Activated CD4-positive, alpha-beta T cell treated with anti-CD3 and anti-CD28 coated beads, Interleukin-2, amount 50 U/mL, for 24 hours (primary cell): ENCODE measurements at places on chromosomes 7 and 10.

GRCh38 chr7:82395147-82395546 is 48.4 kb downstream of the CACNA2D1 start:
- no peak for DNase-seq

GRCh38 chr7:128885370-128886187 is 22.9 kb downstream of the ATP6V1F start:
- no peak for DNase-seq

DNA sequence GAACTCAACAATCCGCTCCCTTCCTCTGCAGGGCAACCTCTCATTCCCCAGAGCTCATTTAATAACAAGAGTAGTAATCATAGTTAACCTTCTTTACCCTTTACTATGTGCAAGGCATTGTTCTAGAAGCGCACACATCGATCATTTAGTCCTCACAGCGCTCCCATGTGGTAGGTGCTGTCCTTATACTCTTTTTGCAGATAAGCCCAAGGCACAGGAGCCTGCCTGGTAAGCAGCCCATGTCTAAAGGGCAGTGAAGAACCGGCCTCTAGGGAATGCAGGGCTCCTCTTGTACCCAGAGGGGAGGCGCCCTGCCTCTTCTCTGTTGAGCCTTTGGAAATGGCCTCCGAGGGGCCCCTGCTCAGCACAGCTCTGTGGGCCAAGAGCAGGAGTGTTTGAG is 14.3 kb downstream of the CHST3 start:
- no peak for DNase-seq

GRCh38 chr7:75650062-75650461 is 88.7 kb downstream of the HIP1 start:
- DNase-seq: no peak

DNA sequence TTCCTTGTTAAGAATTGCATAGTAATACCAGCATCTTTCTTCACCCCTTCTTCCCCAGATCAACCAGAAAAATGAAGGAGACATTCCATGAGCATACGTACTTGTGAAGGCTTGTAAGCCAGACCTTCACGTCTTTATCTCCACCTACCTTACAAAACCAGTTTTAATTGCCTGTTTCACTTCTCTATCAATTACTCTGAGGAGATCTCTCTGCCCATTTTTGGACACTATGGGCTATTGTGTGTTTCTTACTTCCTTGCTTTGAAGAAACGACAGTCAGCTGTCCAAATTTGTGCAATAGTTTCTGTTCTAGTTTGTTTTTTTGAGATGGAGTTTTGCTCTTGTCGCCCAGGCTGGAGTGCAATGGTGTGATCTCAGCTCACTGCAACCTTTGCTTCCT is 349.7 kb upstream of the MBL2 start:
- no peak for DNase-seq

DNA sequence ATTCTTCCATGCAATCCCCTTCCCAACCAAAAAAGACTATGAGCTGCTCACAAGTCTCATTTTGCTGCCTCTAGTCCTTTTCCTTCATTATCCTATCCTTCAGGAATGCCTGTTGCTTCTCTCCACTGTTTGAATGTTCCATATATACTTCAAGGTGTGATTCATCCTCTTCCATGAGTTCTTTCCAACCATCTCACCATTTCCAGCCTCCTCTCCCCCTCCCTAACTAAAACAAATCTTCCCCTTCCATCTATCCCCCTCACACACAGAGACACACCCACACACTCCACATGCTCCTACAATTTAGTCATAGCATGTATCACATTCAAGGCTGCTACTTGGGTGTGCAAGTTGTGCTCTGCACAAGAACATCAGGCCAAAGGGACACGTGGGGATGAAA is 254.3 kb downstream of the DYNC1I1 start:
- no peak for DNase-seq

GRCh38 chr10:48460182-48460581 is 144.7 kb downstream of the ARHGAP22 start:
- no peak for DNase-seq

- no peak for DNase-seq
These were observed 12.7 kb upstream of the PDLIM1 start for GRCh38 chr10:95303535-95303934.

DNA sequence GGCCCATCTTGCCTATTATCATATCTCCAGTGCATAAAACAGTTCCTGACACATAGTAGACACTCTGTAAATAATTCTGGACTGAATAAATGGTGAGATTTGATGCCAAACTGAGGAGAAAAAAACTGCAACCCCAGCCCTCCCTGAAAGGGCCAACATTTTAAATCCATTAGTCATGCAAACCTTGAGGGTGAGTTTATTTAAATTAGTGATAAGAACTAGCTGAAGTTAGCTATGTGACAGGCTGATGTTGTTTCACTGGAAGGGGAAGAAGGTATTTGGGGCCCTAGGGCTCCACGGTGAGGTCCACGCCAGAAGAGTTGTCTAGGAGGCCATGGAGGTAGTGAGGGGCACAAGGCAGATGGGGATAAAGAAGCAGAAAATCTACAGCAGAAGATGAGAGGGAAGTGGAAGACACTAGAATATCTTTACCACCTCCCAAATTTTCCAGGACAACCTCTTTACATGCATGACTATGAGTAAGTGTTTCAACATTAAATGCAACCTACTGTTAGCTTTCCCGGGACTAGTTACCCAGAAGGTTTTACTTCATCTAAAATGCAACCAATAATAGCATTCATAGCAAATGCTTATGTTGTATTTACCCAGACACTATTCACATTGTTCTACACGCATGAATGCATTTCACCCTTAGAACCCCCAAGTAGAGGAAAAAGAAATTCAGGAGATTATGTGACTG is 183.2 kb upstream of the LYZL1 start:
- DNase-seq: no peak

DNA sequence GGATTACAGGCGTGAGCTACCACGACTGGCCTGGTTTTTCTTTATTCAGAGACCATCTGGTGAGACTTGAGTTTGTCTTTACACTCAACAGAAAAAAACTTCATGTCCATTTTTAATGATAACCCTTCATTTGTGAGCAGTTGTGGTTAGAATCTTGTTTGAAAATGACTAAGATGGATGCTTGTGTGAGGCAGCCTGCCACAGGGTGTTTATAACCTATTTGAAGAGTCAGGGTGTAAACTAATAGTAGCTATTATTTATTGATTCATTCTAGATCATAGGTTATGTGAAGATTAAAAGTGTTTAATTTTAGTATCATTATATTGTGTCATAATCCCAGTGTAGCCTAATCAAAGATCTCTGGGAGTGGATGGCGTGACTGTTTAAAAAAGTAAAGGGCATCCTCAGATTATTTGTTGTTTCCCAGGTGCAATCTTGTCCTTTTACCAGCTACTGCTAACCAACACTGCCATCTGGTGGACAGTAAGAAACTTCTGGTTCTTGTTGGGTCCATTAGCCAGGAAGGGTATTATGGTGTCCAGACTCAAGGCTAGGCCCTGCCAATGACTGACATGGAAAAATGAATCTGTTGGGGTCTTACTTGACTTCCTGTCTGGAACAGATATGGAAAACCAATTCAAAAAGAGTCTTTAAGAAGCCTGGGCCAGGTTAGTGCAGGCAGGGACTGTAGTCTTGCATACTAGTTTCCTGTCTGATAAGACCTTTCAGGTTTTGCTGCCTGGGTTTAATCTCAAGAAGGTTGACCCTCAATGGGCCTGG is 24.9 kb downstream of the NRBF2 start:
- no peak for DNase-seq

GRCh38 chr7:73438547-73439409 is 5.2 kb downstream of the FZD9 start:
- no peak for DNase-seq

DNA sequence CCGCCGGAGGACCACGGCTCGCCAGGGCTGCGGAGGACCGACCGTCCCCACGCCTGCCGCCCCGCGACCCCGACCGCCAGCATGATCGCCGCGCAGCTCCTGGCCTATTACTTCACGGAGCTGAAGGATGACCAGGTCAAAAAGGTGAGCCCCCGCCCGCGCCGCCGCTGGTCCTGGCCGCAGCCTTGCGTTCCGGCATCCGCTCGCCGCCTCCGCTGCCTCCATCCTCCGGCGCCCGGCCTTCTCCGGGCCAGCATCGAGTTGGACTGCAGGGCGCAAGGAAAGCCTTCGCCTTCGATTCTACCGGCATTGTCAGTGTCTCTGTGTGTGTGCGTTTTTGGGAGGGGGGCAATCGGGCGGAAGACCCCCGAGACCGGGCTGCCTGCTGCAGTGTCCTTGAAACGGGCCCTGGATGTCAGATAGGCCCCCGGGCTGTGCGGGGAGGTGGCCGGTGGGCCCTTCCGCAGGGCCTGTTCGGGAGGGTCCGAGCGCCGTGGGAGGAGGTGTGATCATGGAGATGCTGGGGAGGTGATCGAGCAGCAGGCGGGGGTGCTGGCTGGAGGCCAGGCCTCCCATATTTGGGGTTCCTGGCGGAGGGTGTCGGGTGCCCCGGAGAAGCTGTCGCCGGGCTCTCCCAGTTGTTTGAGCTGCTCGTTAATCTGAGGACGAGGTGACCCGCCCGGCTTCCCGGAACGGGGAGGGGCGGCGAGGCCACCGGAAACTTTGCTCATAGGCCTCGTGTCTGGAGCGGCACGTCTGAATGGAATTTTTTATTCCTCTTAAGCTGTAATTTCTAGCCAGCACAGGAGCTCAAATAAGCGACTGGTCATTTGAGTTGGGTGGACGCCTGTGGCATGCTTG is 40.8 kb downstream of the HK1 start:
- DNase-seq: peak; percentile 77

DNA sequence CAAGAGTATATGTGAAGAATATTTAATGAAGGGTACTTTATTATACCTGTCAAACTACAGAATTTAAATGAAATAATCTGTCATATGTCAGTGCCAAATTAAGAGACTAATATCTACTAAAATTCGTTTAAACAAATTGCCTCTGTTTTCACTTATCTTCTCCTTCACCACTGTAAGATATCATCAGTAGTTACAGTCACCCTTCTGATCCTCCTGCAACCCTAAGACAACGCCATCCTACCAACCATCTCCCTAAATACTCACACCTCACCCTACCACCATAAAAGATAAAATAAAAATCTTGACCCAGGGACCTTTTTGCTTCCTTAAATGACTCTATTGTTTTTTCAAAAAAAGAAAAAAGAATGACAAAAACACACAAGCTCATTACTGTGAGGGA is 20.8 kb downstream of the EZH2 start:
- no peak for DNase-seq

DNA sequence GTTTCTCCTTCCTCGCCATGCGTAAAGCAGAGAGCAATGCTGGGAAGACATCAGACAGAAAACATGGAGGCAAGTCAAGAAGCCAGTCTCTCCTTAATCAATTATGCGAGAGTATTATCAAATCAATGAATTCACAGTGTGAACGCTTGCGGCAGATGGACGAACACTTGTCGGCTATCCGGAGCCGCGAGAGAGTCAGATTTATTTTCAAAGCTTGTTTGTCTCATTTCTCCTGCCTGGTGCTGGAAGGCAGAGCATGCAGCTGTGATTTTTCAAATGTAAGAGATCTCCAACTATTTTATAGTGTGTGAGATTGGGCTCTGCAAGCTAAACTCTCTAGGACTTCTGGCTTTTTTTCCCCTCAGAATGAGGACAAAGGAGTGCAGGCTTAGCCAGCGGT is 252.3 kb downstream of the SNX10 start:
- no peak for DNase-seq

DNA sequence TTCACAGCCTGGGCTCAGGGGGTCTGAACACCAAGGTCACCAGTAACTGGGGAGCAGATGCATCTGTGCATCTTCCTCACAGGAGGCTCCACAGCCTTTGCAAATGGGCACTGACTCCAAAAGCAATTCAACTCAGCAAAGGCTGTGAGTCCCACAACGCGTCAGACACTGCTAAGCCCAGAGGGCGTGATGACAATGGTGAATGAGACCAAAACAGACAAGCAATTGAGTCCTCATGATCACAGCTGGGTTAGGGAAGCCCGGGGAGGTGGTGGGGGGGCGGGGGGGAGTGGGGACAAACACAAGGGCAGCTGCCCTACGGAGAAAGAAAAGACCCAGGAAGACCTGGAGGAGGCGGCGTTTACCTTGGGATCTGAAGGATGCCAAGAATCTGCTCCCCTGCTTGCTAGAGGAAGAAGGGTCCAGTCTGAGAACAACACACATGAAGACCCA is 61.6 kb upstream of the RNF32 start:
- no peak for DNase-seq

DNA sequence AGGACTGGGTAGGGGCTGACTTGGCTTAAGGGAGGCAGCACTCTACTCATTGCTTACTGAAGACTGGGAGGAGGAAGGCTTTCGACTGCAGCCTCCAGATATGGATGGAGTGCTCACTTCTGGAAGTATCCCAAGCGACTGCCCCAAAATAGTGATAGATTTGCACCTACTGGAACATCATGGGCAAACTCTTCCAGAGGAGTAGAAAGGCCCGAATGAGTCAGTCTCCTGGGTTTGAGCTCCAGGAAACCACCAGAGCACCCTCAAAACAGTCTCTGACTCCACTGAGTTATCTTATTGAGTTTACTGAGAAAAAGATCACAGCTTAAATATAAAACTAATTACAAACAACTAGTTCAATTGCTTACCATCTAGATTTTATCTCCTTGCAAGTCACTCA is 37.2 kb upstream of the PDLIM1 start:
- DNase-seq: no peak

GRCh38 chr7:149606826-149607225 is 109.2 kb upstream of the ZNF746 start:
- no peak for DNase-seq

GRCh38 chr10:104480797-104481196 is 127.2 kb downstream of the CFAP58 start:
- DNase-seq: no peak

- DNase-seq: no peak
These were observed 97.3 kb upstream of the STK17A start for GRCh38 chr7:43485580-43485979.

DNA sequence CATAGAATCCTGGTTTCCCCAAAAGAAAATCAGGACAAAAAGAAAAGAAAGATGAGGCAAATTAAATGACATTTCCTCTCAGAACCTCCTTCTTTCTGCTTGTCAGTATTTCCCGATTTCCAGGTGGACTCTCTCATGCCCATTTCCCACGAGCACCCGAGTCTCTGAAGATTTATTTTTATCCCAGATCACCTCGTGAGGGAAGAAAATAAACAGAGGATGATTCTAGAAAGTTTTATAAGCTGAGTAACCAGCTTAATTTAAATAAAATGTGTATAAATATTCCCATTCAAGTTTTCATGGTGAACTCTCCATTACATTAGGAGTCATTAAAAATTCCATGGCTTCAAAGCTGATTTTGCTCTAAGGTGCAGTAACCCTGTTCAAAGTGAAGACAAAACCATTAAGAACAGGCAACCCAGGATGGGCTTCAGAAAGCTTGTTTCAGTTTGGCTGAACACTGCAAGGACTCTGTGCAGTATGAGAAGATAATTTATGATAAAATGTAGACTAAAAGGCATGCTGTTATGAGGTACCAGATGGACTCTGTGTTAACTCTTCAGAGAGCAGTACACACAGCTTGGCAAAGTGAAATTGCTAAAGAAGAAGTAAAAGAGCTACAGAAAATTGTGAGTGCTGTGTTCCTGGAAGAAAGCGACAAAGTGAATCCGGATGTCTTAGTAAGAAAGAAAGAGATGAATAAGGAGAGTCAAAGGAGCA is 521.3 kb upstream of the LRRN3 start:
- no peak for DNase-seq

GRCh38 chr10:99993701-99994689 is 15.8 kb downstream of the DNMBP start:
- no peak for DNase-seq
